ENCODE measurements at places on chromosomes 4 and X.

GRCh38 chrX:121851033-121851432, 803.6 kb downstream of the GLUD2 start:
- no peak for DNase-seq

GRCh38 chr4:168955674-168956073, 54.4 kb downstream of the CBR4 start:
- no peak for DNase-seq

- DNase-seq: no peak
Observed at GRCh38 chrX:53621418-53621986, 65.0 kb downstream of the HUWE1 start.

- no peak for DNase-seq
Observed at GRCh38 chr4:86060341-86060740, 299.5 kb downstream of the MAPK10 start.

GRCh38 chr4:57113870-57114269, 3.7 kb upstream of the IGFBP7 start:
- DNase-seq: no peak

Measured in stimulated activated CD8-positive, alpha-beta memory T cell treated with anti-CD3 and anti-CD28 coated beads, Interleukin-7, amount 100 ng/mL, for 4 hours (primary cell).